Naive B cell (primary cell): ENCODE measurements at places on chromosomes 3 and 15.

DNA sequence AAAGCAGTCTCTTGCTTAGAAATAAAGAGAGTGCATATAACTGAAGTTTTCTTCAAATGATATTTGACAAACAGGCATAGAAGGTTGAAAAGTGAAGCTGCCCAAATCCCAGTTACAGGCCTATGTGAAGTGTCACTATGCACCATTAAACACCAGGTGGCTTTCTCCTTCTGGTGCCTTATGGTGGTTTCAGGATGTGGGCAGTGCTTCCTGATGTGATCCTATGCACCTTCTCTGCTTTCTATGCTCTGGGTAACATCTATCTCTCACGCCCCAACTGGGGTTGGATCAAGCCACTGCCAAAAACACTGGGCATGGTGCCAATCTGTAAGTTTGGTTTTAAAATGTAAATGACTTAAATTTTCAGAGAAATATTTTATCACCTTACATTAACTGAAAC, 744.7 kb downstream of the TUSC7 start:
- no peak for DNase-seq

DNA sequence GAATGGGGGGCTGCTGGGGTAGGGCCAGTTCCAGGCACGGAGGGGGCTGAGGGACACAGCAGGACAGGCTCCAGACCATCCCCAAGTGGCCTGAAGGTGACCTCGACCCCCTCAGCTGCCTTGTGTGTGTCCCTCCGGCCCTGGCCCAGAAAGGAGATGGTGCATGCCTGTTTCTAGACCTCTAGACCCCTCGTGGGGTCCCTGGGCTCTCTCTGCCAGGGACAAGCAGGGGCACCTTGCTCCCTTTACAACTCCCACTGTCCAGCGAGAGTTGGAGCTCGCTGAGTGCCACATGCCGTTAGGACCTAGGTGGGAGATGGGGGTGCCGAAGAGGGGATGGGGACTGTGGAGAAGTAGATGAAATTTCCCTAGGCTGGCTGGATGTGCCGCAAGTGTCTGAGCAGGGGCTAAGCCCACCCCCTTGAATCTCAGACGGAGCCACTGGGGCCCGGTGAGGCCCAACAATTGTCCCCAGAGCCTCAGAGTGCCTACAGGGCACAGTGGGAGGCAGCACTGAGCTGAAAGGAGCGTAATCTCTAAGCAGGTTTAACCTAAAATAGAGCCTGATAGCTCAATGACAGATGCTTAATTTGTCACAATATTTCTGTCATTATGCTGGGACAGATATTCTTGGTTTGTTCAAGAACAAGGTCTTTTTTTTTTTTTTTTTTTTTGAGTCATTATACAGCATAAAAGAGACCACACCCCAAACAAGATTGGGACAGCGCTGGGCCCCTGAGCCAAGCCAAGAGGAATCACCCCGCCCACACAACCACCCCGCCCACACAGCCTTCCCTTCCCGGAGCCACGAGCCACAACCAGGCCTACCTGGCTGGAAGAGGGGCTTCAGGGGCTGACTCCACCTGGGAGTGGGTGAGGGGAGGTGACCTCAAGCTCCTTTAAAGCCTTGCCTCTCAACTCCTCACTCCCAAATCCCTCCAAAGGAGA, 23.6 kb upstream of the KLF13 start:
- DNase-seq: no peak

DNA sequence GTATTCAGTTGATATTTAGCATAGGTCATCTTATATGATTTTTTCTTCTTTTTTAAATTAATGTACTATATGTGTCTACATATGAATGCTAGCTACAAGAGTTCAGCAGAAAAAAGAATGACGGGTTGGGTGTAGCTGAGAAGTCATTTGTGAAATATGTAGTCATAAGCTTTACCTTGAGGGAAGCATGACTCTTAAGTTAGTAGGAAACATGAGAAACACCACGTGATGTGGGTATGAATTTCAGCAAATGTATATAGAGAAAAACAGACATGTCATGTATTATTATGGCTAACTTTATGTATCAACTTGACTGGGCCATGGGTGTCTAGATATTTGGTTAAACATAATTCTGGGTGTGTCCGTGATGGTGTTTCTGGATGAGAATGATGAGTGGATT, 125.0 kb downstream of the RAP2B start:
- no peak for DNase-seq

DNA sequence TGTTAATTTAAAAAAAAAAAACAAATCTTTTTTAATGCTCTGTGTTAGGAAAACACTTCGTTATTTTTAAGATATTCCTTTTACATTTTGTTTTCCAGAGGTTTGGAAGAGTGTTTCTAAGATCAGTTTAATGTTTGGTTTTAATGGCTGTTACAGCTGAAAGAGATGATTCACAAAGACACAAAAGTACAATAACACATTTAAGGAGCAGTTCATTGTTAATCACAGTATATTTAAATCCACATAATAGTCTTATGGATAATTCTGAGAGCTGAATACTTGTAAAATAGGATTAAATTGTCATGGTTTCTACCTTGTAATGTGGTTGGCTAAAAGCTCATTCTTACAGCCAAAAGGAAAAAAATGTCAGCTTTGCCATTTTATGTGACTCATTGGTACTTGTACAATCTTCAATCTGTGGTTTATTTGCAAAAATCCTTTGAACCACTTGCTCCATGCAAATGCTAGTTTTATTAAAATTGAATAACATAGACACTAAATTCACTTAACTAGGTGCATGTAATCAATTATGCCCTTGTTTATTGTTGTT, 426.4 kb downstream of the NLGN1 start:
- no peak for DNase-seq

GRCh38 chr3:159910991-159911663, 77.5 kb upstream of the IL12A start:
- no peak for DNase-seq

- DNase-seq: no peak
Measured at GRCh38 chr15:66008940-66009562, 139.8 kb downstream of the RAB11A start.

DNA sequence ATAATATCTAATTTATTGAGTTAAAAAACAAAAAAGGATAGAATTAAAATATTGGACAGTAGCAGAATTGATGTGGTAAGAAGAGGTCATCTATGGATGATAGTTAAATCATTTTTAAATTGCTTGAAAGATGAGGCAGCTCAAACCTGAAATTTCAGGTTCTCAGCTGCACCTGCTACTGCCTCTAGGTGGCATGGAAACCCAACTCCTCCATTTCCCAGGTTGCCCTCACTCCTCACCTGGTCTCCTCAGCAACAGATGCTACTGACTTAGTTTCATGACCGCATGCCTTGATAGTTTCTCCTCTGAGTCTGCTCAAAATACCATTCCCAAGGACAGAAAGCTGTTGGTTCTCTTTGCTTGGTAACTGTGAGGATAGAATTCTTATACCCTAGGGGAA, 148.1 kb downstream of the ABHD5 start:
- DNase-seq: no peak

GRCh38 chr3:171329746-171330145, 130.5 kb downstream of the TNIK start:
- no peak for DNase-seq

DNA sequence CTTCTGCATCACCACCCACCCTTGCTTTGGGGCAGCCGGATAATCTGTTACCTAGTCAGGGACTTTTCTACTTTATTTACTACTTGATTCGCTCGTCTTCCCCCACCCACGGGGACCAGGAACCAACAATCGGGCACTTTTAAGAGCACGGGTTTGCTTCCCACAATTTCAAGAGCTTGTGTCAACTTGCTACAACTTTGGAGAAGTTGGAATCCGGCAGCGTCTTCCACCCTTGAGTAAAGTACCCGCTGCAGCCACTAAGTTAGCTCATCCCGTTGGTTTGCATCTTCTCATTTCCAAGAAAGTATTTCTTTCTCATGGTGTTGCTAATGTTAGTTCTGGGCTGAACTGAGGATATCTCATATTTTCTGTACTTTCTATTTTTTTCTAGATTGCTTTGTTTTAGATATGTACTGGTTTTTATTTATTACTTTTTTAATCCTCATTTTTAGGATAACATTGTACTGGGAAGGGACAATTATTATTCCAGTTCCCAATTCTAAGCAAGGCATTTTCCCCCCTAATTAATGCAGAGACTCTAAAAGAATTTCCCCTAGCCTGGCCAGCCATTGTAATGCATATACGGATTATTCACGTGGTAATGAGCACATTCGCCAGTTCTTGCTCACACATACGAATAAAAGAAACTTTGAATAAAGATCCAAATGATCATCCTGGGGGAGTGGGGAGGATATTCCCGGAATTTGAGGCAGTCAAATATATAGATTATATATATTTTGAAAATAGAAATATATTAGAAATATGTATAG, 4.0 kb downstream of the SOX2 start:
- no peak for DNase-seq

DNA sequence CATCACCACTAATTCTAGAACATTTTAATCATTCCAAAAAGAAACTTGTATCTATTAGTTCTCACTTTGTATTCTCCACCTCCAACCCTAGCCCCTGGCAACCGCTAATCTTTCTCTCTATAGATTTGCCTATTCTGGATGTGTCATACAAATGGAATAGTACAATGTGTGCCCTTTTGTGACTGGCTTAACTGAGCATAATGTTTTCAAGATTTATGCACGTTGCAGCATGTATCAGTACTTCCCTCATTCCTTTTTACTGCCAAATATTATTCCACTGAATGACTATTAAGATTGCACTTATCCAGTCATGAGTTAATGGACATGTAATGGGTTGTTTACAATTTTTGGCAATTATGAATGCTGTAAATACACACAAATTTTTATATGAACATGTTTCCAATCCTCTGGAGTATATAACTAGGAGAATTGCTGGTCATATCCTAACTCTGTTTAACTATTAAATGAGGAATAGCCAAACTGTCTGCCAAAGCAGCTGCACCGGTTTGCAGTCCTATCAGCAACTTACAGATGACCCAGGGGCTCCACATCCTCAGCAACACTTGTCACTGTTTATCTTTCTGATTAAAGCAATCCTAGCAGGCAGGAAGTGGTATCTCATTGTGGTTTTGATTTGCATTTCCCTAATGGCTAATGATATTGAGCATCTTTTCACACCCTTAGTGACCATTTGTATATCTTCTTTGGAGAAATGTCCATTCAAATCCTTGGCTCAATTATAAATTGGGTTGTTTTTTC, 42.9 kb downstream of the DCUN1D1 start:
- no peak for DNase-seq

DNA sequence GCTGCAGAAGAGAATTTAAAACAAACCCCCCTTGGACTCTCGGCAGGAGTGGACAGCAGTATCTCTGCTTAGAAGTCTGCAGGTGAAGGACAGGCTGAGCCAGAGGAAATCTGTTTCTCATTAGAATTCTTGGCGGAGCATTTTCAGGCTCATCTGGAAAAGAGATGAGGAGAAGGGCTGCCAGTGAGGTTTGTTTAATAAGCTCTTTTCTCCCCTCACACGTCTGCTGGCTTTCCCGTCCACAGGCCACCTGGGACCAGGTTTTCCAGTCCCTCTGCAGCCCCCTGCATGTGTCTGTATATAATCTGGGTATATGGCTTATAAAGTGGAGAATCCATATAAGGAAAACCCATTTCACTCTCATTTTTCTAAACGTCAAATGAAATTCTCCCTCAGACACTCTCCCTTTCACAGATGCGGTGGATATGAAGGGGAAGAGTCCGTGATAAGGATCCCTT, 155.4 kb upstream of the TPM1 start:
- no peak for DNase-seq

DNA sequence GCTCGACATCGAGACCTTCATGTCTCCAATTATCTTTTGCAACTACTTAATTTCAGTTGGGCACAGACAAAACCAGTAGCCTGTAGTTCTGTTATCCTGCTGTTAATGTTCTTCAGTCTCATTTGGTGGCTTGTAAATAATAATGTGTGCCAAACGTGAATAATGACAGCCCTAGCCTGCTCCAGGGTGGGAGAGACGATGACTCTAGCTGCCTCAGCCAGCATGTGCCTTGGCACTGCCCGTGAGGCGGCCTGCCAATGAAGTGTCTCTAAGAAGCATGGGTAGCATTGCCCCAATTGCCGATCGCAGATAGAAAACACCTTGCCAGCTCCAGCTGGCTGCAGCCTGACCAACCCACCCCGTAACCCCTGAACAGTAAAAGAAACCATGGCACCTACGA, 58.8 kb downstream of the ASB7 start:
- DNase-seq: no peak

DNA sequence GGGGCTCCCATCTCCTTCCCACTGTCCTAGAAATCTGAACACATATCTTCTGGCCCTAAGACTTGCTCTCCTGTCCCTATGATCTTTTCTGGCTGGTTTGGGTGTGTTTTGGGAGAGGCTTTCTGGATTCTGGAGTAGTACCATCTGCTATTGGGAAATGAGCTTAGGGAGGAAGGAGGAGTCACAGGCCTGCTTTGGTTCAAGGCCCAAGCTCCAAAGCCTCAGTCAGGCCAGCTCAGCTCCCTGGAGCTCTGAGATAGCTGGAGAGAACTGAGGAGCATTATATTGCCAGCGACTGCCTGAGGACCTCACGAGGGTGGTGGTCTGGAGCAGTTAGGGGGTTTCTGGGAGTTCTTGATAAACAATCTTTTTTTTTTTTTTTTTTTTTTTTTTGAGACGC, 18.7 kb downstream of the RASGRF1 start:
- DNase-seq: no peak

- no peak for DNase-seq
Measured at GRCh38 chr15:67991706-67992105, 62.4 kb upstream of the PIAS1 start.

GRCh38 chr3:16907243-16907642, 22.5 kb downstream of the PLCL2 start:
- DNase-seq: no peak

DNA sequence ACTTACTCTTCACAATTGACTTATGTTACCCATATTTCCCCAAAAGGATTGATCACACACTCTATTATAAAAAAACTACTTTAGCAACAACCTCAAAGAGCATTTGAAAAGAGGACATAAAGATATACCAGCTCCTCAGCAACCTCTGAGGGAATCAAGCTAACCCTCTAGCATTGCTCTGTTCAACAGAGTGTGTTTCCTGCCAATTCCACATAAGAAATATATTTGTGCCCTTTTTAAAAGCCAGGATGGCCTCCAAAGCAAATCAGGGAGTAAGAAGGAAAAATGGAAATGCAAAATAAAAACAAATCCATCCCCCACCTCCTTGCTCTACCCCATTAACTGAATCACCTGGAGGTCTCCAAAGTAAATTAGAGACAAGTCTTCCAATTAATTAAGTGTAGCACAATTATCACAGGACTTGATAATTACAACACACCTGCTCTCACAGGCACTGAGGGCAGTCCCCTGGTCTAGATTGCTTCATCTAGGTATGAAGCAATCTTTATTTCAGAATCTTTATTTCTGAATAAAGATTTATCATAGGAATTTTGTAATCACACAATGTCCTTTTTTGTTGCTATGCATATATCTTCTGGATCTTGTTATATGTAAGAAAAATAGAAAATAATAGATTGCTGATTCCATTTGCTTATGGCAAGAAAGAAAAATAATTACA, 34.8 kb downstream of the GPR176 start:
- no peak for DNase-seq

DNA sequence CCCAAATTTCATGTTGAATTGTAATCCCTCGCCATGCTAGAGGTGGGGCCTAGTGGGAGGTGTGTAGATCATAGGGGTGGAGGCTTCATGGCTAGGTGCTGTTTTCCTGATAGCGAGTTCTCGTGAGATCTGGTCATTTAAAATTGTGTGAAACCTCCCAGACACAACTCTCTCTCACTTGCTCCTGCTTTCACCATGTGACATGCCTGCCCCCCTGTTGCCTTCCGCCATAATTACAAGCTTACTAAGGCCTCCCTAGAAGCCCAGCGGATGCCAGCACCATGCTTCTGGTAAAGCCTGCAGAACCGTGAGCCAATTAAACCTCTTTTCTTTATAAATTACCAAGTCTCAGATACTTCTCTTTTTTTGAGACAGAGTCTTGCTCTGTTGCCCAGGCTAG, 36.0 kb downstream of the CCDC54 start:
- DNase-seq: no peak
